T-helper 17 cell (primary cell): ENCODE measurements at places on chromosomes 3 and 15. TPM values are rescaled to one million over a fixed set of nuclear protein-coding genes. Genes with fewer than 3 reads are reported as not detected.

Gene BFSP2
- 1.2 TPM for total RNA-seq

Gene WWTR1
- total RNA-seq, result 0.77 TPM

Gene C3orf62
- 7.3 TPM for total RNA-seq

Gene ANKRD63
- 0.42 TPM for total RNA-seq

Gene FAM3D
- total RNA-seq, result not detected

Gene PGBD4
- total RNA-seq, result 2.8 TPM

Gene CNTN4
- not detected for total RNA-seq

Gene CCDC80
- not detected for total RNA-seq

DNA sequence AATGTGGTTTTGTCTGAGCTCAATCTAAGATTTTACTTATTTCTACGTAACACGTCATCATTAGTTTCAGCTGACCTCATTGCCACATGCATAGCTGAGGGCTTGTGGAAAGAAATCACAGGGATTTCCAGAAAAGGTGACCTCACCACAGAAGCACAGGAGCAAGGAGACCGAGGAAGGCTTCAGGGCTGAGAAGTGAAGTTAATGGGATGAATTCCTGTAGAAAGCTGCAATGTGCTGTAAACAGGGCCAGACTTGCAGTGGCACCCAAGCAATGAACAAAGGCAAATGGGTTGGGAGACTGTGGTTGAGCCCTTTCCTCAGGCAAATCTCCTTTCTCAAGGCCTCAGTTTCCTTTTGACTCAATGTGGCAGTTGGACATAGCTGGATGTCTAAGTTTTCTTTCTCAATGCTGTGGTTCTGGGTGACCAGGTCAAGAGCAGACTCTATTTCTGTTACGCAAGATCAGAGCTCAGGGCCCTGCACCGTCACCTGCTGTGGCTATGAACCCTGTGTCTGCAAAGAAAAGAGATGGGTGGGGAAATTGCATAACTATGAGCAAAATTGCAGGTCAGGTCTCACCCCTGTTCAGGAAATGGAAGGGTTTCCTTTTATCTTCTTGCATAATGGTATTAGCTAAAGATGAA is 252.2 kb upstream of the TBL1XR1 start:
- H3K36me3 ChIP-seq, result no peaks in the 10 kb centered on the region
- H3K27ac ChIP-seq, result peak overlapping the region; percentile 82
- H3K4me3 ChIP-seq, result peak overlapping the region; percentile 80
- no peak for DNase-seq

DNA sequence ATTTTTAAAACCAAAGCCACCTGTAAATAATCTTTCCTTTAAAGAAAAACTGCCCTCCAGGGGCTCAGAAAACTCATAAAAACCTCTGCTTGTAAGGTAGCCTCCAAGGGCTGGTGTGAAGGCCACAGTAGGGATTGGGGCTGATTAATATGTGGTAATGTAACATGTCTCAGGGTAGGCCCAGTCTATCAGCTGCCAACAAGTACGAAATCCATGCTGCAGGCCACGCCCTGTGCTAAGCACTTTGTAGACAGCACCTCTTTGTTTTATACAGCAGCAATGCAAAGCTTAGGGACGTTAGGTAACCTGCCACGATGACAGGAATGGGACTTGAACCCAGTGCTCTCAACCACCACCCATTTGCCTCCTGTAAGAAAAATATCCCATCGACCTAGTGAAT is 65.6 kb upstream of the PRICKLE2 start:
- no peak for DNase-seq
- no peak overlapping the region for H3K27ac ChIP-seq
- no peak overlapping the region for H3K4me3 ChIP-seq
- no peaks in the 10 kb centered on the region for H3K36me3 ChIP-seq
- H3K4me1 ChIP-seq, result no peaks in the 10 kb centered on the region

- peak overlapping the region; percentile 73 for H3K4me3 ChIP-seq
- DNase-seq, result no peak
- peaks cover 34% of the 10 kb centered on the region for H3K4me1 ChIP-seq
- no peaks in the 10 kb centered on the region for H3K27me3 ChIP-seq
- no peaks in the 10 kb centered on the region for H3K36me3 ChIP-seq
- H3K27ac ChIP-seq, result peak overlapping the region; percentile 95
Measured at GRCh38 chr3:151276038-151276686, 2.2 kb downstream of the P2RY14 start.

DNA sequence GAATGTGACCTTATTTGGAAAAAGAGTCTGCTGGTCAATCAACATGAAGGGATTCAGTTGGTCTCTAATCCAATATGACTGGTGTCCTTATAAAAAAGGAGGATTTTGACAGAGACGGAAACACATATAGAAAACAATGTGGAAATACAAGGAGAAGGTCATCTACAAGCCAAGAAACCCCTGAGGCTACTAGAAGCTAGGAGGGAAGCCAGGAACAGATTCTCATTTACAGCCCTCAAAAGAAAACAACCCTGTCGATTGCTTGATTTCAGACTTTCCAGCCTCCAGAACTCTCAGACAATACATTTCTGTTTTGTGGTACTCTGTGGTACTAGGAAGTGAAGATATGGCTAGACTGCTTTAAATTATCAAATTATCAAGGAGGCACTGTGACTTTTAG is 162.9 kb upstream of the IGF1R start:
- no peaks in the 10 kb centered on the region for H3K4me1 ChIP-seq
- no peak overlapping the region for H3K4me3 ChIP-seq
- peaks cover 13% of the 10 kb centered on the region for H3K27me3 ChIP-seq

GRCh38 chr3:54681706-54682105 is 246.2 kb downstream of the LRTM1 start:
- no peaks in the 10 kb centered on the region for H3K4me1 ChIP-seq
- DNase-seq, result no peak
- H3K36me3 ChIP-seq, result no peaks in the 10 kb centered on the region
- H3K27me3 ChIP-seq, result no peaks in the 10 kb centered on the region
- H3K27ac ChIP-seq, result no peak overlapping the region
- H3K4me3 ChIP-seq, result no peak overlapping the region

GRCh38 chr3:115018694-115019093 is 128.4 kb downstream of the ZBTB20 start:
- peaks cover 5% of the 10 kb centered on the region for H3K36me3 ChIP-seq
- no peak for DNase-seq
- peaks cover 8% of the 10 kb centered on the region for H3K4me1 ChIP-seq

DNA sequence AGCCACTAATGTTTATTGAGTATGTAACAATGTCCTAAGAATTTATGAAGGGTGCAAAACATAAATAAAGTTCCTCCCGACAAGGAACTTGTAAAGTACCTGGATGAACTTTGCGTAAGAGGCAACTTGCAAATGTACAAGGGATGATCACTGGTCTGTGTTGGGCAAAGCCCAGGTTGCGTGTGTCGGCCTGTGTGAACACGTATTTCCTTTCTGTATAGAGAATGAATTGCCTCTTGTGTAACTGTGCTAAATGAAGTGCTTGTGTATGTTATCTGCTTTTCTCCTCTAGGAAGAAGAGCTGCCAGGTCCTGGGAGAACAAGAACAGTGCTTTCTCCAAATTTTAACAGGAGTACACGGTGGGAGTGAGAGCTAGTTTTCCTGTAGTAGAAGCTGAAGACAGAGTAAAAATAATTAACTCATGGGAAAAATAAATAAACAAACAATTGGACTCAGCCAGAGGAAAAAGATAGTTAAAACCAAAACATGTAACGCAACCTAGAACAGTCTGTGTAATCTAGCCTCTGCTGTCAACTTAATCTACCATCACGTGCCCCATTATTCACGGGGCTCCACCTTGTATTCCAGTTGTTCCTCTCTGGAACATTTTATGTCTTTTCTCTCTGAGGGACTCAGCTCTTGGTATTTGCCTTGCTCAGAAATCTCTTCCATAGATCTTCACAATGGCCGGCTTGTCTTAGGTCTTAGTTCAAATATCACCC is 83.7 kb upstream of the RASGRP1 start:
- H3K4me1 ChIP-seq, result peaks cover 38% of the 10 kb centered on the region
- H3K27ac ChIP-seq, result peak overlapping the region; percentile 67
- no peak overlapping the region for H3K4me3 ChIP-seq
- H3K27me3 ChIP-seq, result no peaks in the 10 kb centered on the region
- no peaks in the 10 kb centered on the region for H3K36me3 ChIP-seq
- DNase-seq, result no peak

- peaks cover 4% of the 10 kb centered on the region for H3K4me1 ChIP-seq
- DNase-seq, result no peak
- H3K27me3 ChIP-seq, result peaks cover 49% of the 10 kb centered on the region
- H3K27ac ChIP-seq, result no peak overlapping the region
- H3K36me3 ChIP-seq, result peaks cover 3% of the 10 kb centered on the region
- no peak overlapping the region for H3K4me3 ChIP-seq
Measured at GRCh38 chr3:42473083-42473932, 29.1 kb upstream of the VIPR1 start.

DNA sequence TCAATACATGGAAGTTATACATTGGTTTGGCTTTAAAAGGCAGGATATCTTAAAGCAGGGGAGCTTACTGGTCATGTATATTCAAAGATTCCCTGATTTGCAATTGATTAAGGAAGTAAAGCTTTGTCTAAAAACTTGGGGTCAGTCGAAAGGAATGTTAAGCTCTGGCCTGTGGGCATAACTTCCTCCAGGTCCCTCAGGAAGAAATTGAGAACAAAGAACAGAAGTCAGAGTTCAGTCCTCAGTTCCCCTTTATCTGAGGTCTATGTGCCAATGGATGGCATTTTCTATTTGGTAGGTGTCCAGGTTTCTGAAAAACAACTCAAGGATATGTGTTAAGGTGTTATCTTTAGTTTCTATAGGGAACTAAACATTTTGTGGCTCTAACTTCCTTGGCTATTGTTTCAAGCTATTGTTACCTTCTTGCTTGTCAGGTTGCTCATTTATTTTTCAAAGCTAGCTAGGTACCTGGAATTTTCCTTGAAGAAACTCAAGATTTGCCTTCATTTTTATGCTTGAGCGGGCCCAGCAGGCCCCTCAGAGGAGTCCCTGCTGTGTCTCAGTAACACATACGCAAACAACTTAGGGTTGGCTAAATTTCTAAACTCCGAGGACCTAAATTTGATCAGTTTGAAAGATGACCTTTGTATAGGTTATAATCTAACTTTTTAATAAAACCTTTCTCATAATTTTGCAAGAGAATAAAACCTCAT is 135.0 kb upstream of the UBE2E2 start:
- no peaks in the 10 kb centered on the region for H3K36me3 ChIP-seq
- H3K27me3 ChIP-seq, result no peaks in the 10 kb centered on the region
- no peak overlapping the region for H3K27ac ChIP-seq
- H3K4me3 ChIP-seq, result no peak overlapping the region

DNA sequence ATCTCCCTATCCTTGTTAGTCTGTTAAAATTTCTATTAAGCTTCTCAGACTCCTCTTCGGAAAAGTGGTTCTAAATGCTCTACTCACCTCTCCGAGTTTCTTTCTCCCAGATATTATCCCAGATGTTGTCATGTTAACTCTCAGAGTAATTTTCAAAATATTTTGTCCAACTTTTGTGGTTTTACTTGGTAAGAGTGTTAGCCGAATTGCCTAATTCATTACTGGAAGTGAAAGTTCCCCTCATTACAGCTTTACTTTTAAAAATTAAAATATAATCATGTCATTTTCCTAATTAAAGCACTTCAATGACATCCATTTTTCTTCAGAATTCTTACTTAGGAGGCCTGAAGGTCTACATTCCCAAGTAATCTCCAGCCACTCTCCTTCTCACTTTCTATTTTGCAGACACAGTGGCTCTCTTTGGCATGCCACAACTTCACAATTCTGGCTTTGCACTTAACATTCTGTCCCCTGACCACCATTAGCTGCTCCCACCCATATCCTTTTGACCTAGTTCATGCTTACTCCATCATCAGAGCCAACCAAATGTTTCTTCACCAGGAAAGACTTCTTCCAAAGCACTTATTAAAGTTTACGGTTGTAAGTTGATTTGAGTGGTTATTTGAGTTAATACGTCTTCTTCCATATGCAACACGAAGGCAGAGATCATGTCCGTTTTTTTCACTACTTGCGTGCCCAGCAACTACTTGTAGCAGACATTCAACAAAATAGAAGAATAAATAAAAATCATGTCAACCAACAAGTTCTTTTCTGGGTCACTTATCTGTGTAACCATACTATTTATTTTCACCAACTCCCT is 10.2 kb upstream of the TIPARP start:
- no peaks in the 10 kb centered on the region for H3K27me3 ChIP-seq
- H3K4me3 ChIP-seq, result peak overlapping the region; percentile 76
- H3K27ac ChIP-seq, result peak overlapping the region; percentile 72
- peaks cover 2% of the 10 kb centered on the region for H3K36me3 ChIP-seq

GRCh38 chr3:188817103-188817934 is 354.5 kb upstream of the TPRG1 start:
- peaks cover 13% of the 10 kb centered on the region for H3K4me1 ChIP-seq
- no peak for DNase-seq
- H3K36me3 ChIP-seq, result peaks cover 4% of the 10 kb centered on the region
- no peak overlapping the region for H3K4me3 ChIP-seq
- H3K27ac ChIP-seq, result no peak overlapping the region

DNA sequence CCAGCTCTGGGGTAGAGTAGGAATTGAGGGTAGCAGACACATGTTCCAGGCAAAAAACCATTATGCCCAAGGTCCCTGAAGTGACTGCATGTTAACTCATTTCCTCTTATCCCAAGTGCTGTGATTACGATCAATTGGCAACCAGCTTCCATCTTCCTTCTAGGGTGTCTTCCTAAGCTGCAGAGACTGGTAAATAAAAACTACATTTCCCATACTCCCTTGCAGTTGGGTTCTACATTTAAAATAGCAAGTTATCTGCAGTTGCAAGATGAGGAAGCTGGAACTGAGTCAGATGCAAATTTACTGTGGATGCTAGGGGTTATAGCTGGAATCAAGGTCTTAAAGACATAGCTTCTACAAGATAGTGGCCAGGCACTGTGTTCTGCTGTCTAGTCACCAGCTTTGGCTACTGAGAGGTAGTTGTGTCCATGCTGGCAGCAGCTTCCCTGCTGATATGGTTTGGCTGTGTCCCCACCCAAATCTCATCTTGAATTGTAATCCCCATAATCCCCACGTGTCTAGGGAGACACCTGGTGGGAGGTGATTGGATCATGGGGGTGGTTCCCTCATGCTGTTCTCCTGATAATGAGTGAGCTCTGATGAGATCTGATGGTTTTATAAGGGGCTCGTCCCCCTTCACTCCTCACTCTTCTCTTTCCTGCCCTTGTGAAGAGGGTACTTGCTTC is 51.3 kb upstream of the FBN1 start:
- no peaks in the 10 kb centered on the region for H3K27me3 ChIP-seq
- no peaks in the 10 kb centered on the region for H3K4me1 ChIP-seq
- no peaks in the 10 kb centered on the region for H3K36me3 ChIP-seq
- no peak overlapping the region for H3K4me3 ChIP-seq
- DNase-seq, result no peak

DNA sequence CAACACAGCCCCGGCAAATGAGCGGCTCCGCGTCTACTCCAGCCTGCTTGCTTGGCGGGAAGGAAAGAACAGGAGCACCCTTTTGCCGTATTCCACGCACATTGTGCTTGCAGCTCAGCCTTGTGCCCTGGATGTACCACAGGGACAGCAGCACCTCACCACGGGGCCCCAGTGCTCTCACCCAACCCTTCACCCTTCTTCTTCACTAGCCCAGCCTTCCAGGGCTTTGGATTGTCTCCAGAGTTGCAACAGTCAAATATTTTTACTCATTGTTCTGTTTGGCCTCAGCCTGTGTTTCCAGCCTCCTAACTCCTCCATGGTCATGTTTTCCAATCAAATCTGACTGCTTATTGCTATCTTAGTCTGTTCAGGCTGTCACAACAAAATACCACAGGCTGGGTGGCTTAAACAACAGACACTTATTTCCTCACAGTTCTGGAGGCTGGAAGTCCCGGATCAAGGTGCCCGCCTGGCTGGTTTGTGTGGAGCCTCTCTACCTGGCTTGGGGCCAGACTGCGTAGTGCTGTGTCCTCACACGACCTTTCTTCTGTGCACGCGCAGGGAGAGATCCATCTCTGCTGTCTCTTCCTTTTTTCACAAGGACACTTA is 79.2 kb upstream of the ABHD17C start:
- no peak overlapping the region for H3K4me3 ChIP-seq
- no peak overlapping the region for H3K27ac ChIP-seq
- H3K36me3 ChIP-seq, result peaks cover 10% of the 10 kb centered on the region
